Cerebellar cortex (tissue), 1 donor: ENCODE measurements at places on chromosomes 12 and 14.

GRCh38 chr14:78043349-78043748 is 126.8 kb upstream of the NRXN3 start:
- DNase-seq = no peak

DNA sequence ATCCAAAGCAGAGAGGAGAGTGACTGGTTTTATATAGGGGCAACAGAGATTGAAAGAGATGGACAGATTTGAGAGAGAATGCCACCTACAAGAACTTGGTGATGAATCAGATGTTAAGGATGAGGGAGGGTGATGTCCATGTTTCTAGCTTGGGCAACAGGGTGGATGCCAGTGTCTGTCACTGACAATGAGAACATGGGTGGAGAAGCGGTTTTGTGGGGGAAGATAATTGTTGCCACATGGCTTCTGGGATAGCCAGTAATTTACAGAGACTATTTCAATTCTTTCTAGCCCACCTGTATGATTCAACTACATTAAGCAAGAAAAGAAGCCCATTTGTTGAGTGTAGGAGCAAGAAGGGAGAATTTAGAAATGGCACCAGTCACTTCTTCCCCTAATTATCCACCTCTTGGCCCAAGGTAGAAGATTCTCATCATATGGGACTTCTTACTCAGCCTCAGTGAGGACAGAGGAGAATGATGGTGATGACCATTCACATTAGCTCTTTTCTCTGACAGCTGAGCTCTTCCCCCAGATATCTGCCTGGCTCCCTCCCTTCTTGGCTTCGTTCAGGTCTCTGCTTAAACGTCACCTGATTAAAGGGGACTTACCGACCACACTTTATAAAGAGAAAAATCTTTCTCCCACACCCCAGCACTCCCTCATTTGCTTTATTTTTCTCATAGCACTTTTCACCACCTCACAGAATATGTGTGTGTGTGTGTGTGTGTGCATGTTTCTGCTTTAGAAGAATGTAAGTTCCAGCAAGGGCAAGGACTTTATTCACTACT is 117.8 kb downstream of the DUSP6 start:
- no peak for DNase-seq

- no peak for DNase-seq
Observed at GRCh38 chr14:38186216-38186615, 21.5 kb upstream of the SSTR1 start.

DNA sequence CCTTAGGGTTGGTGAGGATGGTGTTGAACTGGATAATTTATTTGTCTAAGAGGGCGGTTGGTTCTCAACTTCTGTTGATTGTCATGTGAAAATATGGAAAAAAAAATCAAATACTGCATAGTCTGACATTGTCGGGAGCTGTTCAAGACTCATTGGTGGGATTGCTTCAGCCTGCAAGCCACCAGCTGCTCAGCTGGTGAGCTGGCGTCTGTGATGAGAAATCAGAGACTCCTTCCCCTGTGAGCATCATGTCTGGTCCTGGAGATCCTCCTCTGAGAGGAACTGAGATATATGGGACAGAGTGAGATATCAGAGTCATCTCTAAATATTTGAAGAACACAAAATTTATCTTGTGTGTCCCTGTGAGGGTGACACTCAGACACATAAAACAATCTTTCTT is 49.9 kb downstream of the TRIM9 start:
- DNase-seq = no peak

- no peak for DNase-seq
Observed at GRCh38 chr12:132214891-132215290, 70.6 kb downstream of the NOC4L start.

- DNase-seq = no peak
Observed at GRCh38 chr14:83473416-83474235, 1940.0 kb upstream of the SEL1L start.
